Dorsolateral prefrontal cortex (tissue), 122 donors: ENCODE measurements at places on chromosomes 4 and X.

- no peak for DNase-seq
Observed at GRCh38 chrX:24005028-24005427, 22.0 kb downstream of the KLHL15 start.

DNA sequence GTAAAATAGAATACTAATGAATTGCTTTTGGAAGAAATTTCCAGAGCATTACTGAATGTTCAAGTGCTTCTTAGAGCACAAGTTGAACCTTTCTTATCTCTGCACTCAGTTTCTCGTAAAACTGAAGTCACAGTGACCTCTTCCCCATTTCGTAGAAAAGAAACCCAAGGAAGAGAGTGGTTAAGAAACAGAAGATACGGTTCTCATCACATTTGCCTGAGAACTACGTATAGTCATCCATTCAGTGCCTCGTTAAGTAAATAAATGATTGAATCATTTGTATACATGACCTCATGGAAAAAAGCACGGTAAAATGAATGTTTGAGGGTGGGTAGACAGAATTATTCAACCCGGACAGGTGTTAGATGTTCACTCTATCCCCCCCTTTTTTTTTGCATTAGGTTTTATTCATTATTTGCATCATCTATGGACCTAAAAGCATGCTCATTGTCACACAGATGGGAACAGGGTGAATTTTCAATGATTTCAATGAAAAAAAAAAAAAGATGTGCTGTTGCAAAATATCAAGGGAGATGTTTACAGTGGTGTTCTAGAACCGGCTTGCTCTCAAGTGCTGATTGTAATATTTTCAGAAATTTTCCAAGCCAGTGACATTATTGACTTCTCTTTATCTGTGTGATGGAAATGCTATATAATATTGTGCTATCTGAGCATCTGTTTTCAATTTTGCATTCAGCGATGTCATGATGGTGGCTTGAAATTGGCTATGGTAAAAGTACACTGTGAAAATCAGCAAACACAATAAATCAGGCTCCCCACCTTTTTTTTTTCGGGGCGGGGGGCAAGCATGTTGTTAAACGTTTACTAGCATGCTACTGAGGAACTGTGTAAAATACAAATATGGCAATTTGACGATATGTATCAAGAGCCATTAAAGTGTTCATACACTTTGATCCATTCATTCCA is 4.3 kb downstream of the RHOH start:
- DNase-seq: no peak

DNA sequence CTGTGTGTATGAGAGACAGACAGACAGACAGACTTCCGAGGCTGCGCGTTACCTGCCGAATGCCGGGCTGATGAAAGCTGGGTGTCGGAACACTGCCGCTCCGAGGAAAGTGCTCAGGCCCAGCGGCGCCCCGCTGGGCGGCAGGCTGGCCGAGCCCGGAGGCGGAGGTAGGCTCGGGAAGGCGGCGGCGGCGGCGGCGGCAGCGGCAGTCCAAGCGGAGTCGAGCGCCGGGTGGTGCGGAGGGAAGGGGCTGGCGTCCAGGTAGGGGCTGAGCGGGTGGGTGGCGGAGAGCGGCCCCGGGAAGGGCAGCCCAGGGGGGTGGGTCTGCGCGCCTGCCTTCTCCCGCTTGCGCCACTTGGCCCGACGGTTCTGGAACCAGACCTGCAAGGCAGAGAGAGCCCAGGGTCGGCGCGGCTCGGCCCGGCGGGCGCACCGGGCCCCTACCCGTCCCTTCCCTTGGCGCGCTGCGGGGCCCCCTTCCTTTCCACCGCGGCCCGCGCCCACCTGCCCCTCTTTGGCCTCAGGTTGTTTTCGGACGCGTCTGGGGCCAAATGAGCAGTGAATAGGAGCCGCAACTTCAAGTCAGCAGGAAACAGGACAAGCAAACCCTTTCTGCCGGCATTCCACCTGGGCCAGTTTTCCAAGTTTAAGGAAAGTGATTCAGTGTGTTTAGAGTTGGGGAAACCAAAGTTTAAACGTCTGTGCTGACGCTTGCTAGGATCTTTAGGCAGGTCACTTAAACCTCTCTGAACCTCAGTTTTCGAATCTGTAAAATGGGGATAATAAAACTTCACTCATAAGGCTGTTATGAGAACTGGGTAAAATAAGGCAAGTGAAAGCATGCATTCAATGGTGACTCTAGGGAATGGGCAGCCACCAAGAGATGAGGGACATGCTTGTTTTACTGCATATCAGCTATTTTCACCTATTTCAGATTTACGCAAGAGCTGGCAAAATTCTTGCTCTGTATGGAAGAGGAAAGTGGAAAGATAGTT is 8.4 kb downstream of the ARX start:
- no peak for DNase-seq

DNA sequence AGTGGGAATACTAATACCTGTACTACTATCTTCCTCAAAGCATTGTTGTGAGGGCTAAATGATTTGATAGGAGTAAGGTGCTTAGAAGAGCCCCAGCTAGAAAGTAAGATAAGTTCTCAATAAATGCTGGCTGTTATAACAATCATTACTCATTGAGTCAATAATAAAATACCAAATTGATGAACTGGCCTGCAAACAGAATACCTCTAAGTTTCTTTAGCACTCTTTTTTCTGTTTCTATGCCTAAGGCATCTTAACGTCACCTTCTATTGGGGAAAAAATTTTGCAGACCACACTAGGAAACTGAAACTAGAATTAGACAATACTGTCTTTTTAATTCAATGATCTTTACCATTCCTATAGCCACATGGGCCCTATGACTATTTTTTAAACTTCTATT is 1.2 kb downstream of the CLTRN start:
- DNase-seq: no peak

DNA sequence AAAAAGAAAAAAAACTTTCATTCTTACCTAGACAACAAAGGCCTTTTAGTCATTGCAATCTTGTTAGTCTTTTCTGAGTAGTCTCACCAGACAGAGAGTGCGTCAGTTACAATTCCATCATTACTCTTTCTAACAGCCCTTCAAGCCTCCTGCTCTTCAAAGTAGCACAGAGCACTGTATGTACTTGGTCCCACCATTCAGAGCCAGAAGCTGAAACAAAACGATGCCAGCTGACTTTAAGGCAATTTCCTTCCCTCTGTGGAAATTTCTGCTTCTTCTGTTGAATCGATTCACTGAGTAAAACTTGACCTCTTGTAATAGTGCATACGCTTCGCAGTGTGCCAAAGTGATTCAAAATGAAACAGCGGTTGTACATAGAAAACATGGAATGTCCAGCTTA is 57.7 kb upstream of the TENM3 start:
- DNase-seq: no peak

GRCh38 chr4:58136604-58137003 is 1026.4 kb upstream of the IGFBP7 start:
- DNase-seq: no peak

- no peak for DNase-seq
Observed at GRCh38 chrX:107715331-107716117, 60.1 kb downstream of the TSC22D3 start.

- DNase-seq: no peak
Observed at GRCh38 chr4:80302616-80303223, 32.8 kb upstream of the CFAP299 start.

DNA sequence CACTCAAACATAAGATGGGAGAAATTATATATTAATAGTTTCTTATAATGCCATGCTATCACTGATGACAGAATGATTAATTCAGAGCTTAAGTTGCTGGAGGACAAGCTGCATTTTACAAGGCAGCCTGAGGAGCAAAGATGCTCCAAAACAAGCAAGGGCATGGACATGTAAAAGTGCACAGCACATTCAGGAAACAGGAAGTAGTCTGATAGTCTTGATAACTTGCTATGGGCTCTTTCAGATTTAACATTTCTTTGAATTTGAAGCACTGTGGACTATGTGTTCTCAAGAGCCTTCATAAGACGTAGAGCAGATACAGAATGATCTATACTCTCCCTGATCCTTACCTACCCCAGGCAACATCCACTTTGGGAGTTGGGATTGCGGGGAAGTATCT is 50.0 kb downstream of the AMMECR1 start:
- no peak for DNase-seq

DNA sequence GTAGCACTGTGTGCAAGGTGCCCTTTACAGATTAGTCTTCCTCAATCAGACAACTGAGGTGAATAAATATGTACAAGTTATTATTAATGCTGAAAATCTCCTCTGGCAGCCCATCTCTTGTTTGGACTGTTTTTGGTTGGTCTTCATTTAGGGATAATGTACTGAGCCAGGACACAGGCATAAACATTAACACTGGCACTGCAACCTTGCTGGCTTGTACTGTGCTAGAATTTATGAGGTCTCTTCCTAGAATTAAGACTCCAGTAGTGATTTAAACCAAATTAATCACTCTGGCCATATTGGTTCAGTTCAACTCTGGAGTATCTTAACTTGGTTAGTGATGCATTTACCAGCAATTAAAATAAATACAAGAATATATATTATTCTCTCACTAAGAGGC is 244.7 kb upstream of the GK2 start:
- no peak for DNase-seq

DNA sequence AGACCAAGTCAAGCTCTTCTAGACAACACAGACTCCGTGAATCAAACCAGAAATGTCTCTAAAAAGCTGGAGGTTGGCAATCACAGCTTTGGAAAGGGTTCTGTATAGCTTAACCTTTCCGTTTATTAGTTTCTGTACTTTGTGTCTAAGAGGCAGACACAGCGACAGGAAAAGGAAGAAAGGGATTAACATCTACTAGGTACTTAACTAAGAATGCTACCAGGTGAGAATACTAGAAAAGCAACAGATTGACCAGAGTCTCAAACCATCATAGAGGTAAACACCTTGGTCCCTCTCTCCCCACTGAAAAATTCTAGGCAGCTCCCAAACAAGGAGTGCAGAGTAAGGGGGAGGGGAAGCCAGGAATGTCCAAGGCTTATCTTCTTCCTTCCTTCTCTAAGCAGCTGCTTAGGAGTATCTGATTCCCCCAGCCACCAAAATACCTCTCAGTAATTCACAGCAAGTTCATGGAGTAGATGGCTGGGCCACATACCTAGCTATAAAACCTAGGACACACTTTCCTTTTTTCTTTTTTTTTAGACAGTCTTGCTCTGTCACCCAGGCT is 80.8 kb downstream of the APBB2 start:
- no peak for DNase-seq

- DNase-seq: no peak
Observed at GRCh38 chr4:169335331-169335730, 64.6 kb upstream of the SH3RF1 start.

GRCh38 chrX:31717474-31717873 is 645.6 kb upstream of the FTHL17 start:
- DNase-seq: no peak

DNA sequence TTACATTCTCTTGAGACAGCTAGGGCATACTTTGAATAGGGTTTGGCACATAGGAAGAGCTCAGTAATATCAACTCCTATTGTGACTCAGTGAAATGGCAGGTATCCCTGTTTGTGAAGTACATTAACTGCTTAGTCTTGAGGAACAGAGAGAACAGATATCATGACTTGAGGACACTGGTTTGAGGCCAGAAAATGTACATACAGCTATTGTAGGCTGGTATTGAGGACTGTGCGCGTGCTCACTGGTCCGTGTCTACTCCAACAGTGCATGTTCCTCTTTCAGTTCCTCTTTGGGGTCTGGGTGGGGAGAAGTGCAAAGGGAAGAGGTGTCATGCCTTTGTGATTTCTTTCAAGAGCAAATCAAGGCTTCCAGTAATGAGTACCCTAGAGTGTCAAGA is 34.6 kb upstream of the TBC1D9 start:
- no peak for DNase-seq

DNA sequence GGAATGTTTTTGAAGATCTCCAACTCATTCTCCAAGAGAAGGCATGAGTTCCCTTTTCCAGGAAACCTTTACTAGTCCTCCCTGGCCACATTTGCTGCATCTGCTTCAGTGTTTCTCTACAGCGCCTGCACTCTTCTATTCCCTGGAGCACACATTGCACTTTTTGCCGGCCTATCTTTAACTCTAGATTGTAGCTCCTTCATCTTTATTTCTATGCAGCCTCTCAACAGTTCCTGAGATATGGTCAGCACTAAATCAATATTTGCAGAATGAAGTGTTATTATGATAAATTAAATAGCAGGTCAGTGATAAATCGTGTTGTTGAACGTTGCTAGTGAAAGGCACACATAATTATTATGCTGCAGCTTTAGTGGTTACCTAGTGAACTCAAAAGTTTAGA is 88.3 kb downstream of the VCX3A start:
- no peak for DNase-seq

GRCh38 chrX:13654116-13654515 is 1.2 kb downstream of the TCEANC start:
- DNase-seq: no peak

- no peak for DNase-seq
Observed at GRCh38 chr4:5866841-5867813, 25.8 kb downstream of the CRMP1 start.

GRCh38 chr4:15513545-15513944 is 43.9 kb downstream of the CC2D2A start:
- no peak for DNase-seq

- no peak for DNase-seq
Observed at GRCh38 chr4:86957215-86957614, 22.4 kb downstream of the AFF1 start.

DNA sequence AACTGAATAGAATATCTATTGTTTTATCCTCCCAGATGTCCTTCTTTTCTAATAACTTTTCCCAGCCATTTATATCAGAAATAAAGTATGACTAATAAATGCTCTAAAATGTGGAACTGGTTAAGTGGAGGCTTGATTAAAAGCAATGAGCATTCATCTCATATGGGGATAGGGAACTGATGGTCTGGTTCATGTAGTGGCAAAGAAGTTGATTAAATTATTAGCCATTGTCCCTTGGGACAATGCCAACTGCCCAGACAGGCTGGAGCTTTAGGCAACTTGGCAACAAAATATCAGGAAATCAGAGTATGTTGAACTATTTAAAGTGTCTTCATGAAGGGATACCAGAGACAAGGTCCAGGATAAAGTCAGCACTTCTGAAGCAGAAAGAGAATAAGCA is 24.2 kb downstream of the TRO start:
- DNase-seq: no peak

DNA sequence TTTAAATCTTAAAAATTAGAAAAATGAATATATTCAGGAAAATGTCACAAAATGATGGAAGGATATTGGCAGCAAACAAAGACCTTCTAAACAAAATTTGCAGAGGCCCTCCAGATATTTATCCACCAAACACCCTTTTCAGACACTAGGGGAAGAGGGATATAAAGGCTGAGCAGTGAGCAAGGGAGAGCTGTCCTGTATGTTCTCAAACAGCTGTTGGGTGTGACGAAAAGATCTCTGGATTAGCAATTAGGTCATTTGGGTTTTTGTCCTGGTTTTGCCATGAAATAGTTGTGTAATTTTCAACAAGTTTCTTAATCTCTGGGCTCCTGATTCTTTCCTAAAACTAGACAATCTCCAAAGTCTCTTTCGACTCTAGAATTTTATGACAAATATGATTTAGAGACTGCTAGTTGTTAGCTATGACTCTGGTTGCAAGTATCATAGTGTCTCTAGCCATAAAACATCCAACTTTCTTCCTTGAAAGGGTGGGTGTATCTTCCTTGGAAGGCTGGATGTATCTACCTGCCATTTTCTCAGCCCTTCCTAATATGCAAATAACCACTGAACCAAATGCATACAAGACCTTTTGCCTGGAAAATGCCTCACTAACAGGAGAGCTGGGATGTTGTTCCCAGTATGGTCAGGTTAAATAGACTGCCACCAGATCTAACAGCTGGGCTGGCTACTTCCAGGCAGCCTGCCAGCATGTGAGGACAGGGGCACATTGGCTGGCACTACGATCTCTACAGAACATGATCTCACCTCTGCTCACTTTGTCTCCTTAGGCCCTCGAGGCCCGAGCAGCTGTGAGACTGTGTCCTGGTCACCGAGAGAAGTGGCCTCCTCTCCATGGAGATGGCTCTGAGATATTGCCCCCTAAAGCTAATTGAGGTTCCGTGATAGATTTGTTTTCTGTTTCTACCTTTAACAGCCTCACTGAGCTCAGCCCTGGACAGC is 225.5 kb upstream of the JADE1 start:
- DNase-seq: no peak
